Right ventricle myocardium superior (tissue), 1 donor: ENCODE measurements at places on chromosomes 7 and 10.

- DNase-seq, result peak; percentile 92
These were observed at the start of gene MINDY4 for GRCh38 chr7:30771174-30771879. Gene MINDY4 (plus strand): TSS chr7:30771417. CDS start chr7:30771494, 77 bp downstream.

GRCh38 chr10:49394933-49395740, 752 bp downstream of the DRGX start:
- DNase-seq, result no peak

DNA sequence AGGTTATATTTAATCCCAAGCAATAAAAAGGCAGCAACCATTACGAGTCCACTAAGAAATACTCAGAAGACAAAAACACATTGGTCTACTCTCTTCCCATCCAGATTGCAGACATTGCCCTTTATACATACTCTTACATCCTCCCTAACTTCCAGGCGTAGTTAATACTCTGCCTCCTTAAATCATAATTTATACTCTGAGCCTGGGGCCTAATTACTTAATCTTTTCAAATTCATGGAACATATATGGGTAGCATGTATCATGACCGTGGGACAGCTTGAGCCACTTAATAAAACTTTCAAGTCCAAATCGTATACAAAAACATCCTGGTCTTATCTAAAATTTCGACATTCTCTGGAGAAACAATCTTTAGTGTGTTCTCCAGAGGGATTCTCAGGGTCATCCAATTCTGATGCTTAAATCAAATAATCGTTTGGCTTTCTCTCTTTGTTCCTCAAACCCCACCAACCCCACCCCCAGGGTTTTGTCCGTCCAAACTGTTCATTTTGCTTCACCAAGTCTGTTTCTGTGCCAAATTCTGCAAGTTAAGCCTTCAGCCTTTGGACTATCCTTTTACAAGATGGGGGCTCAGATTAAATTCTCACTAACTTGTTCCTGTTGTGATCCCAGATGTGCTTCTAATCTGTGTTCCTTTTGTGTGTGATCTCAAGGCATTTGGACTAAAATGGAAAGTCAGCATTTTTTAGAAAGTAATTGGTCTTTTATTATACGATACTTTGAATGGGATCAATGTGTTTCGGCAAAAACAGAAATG, 86.4 kb downstream of the ADAM12 start:
- DNase-seq, result no peak

GRCh38 chr10:133226251-133226808, 3.7 kb upstream of the UTF1 start:
- DNase-seq, result no peak

DNA sequence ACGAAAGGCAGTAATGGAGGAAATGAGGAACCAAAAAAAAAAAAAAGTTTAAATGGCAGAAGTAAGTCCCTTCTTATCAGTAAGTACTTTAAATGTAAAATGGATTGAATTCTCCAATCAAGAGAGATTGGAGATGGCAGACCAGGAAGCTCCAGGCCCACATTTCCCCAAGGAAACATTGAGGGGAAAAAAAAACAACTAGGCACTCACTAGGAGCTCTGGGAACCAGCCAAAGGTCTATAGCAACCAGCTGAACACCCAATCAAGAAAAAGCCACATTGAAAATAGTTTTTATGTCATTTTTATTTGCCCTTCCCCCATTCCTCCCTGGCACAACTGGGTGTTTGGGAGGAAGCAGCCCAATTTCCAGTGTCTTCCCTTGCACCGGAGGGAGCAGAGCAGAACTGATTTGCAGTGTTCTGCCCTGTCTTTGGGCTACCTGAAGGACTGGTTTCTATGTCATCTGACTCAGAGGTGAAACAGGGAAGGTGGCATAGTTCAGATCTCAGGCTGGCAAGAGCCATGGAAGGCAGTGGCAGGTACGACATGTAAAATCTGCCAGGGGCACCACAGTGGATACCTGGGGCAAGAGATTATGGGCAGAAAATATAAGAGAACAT, 121.9 kb downstream of the SMURF1 start:
- DNase-seq, result no peak

DNA sequence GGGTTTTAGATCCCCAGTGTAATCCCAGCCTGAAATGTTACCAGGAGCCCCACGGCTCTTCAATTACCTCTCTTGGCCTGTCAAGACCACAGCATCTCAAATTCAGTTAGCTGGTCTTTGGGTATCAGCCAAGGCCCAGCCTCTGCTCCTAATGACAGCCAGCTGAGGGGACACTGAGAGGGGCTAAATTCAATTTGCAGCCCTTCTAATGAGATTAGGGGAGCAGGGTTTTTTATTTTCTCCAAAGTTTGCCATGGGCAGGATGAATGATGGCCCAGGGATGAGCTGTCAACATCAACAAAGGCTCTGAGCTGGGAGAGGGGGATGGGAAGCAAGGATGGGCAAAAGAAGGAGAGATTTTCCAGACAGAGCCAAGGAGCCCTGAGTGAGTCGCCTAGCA, 116.8 kb upstream of the TBX20 start:
- no peak for DNase-seq

GRCh38 chr10:12419262-12419847, 70.0 kb downstream of the CAMK1D start:
- DNase-seq, result no peak

- DNase-seq, result no peak
These were observed 81.4 kb upstream of the PODXL start for GRCh38 chr7:131637859-131638258.

- no peak for DNase-seq
These were observed 82.2 kb upstream of the GPR22 start for GRCh38 chr7:107387573-107388219.

DNA sequence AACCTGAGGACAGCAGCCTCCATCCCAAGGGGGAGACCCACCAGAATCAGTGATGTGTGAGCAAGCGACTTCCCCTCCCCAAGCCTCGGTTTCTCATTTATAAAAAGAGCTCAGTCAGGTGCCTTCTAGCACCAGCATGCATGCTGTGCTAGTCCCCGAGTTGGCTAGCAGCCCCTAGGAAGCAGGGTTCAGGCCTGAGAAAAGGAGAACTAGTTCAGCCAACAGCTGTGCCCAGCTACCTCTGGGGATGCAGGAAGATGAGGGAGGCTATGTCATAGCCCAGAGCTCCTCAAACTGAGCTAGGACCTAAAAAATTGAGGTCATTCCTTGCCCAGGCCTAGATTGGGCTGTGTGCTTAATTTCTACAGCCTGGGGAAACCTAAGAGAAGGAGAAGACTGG, 13.7 kb downstream of the DRGX start:
- no peak for DNase-seq

DNA sequence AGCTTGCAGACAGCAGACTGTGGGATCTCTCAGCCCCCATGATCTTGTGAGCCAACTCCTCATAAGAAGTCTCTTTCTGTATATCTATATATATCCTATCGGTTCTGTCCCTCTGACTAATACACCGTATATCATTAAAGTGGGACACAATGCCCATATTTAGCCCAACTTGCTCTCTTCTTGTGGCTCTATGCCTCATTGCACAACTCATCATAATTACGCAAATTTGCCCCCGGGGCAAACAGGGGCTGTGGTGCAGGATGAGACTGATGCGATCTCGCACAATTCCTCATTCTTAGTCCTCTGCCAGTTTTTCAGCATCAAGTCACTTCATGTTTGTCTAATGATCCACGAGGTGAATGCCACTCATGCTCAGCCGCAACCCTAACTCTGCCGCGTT, 183.2 kb downstream of the PRPF18 start:
- no peak for DNase-seq

- no peak for DNase-seq
These were observed 28.9 kb downstream of the FZD1 start for GRCh38 chr7:91293136-91293535.

DNA sequence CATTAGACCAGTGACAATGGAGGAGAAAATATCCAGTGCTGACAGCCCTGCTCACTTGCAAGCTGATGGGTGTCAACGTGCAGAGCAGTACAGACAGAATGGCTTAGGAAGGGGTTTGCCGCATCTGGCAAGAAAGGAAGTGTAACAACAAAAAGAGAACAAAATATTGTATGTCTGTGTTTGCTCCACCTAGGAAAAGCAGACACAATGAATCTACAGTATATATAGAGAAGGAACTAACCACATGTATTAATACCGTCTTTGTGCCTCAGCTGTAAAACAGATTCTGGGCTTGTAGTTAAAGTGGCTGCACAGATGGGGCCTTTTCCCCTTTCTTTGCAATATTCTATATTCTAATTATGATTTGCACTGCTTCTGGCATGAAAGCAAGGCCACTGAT, 281.1 kb upstream of the MEOX2 start:
- no peak for DNase-seq

DNA sequence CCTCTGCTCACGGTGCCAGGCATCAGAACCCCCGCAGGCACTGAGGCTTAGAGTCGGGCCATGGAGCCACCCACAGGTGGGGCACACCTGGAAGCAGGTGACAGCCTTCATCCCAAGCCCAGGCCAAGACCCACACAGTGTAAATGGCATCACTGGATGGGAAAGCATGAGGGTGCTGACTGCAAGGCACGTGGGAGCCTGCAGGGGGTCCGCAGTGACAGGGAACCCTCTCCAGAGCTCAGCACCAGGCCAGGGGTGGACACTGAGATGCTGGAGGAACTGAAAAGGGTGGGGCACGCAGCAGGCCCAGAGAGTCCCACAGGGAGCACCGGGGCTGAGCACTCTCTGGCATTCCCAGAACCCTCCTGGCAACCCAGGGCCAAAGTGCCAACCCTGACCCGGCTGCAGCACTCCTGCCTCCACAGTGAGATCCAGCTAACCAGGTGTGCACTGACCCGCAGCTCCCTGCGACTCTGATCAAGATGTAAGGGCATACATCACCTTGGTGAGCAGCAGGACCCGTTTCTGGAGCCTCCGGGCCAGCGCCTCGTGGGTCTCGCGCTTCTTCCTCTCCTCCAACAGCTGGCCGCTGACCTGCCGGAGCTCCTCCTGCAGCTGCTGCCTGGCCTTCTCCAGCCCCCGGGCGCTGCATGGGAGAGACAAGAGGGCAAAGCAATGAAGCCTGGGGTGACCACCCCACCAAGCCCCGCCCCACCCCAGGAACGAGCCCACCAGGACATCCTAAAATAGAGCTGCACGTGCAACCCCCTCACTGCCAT, 163.9 kb downstream of the MAD1L1 start:
- no peak for DNase-seq

GRCh38 chr10:101364721-101365120, 10.8 kb downstream of the BTRC start:
- DNase-seq, result no peak

GRCh38 chr7:55554038-55554437, 18.3 kb downstream of the VOPP1 start:
- no peak for DNase-seq
